ENCODE measurements at places on chromosomes 3 and 15.

DNA sequence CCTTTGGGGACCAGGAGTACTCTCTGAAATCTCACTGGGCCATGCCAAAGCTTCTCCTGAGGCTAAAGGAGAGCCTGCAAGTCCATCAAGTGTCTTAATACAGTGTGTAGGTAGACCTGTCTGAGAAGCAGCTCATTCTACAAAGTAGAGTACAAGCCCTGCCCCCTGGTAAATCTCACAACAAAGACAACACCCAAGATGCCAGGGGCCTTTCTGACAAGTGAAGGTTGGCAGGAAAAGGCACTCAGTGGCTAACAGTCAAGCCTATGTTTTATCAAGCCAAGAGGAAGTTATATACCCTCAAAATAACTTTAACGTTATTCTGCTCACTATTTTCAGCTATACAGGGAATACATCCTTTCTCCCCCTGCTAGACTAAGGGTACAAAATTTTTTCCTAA, 58.3 kb downstream of the NMNAT3 start:
- DNase-seq: no peak

GRCh38 chr15:68829068-68829467, 8.4 kb upstream of the ANP32A start:
- no peak for DNase-seq

DNA sequence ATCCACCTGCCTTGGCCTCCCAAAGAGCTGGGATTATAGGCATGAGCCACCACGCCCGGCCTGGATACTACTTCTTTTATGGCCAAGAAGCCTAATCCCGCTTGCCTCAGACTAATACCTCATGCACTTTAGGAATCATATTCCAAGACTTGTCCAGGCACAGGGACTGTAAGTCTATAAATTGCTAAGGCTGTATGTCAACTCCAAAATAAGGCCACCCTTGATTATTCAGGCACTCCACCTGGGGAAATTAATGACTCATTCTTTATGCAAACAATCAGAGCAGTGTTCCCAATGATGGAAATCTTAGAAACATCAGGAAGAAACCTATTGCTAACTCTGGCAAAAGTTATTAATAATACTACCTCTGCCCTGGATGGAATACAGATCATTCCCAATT, 98.4 kb downstream of the ERC2 start:
- DNase-seq: no peak

GRCh38 chr15:66196602-66197001, 56.9 kb downstream of the MEGF11 start:
- DNase-seq: no peak

DNA sequence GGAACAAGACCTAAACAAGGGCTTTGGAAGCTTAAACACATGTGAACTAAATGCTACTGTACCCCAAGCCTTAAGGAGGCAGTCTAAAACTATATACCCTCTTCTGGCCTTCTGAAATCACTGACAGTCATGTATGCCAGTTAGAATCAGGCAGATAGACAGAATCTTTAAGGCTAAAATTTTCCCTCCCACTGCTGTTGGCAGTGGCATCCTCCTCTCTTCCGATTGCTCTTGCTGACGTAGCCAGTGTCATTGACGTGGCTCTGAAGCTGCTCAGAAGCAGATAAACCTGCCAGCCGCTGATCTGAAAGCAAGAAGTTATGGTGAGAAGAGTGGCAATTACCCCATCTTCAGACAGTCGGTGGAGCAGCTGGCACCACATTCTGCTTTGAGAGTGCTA, 3.3 kb downstream of the RYR3 start:
- DNase-seq: no peak

- peak; percentile 82 for DNase-seq
These were observed at the start of gene SLCO3A1 for GRCh38 chr15:91853511-91853947. Gene SLCO3A1, plus strand, starts transcription at chr15:91853708.

- DNase-seq: peak; percentile 56
These were observed 102.7 kb upstream of the CHD2 start for GRCh38 chr15:92797168-92798052.

DNA sequence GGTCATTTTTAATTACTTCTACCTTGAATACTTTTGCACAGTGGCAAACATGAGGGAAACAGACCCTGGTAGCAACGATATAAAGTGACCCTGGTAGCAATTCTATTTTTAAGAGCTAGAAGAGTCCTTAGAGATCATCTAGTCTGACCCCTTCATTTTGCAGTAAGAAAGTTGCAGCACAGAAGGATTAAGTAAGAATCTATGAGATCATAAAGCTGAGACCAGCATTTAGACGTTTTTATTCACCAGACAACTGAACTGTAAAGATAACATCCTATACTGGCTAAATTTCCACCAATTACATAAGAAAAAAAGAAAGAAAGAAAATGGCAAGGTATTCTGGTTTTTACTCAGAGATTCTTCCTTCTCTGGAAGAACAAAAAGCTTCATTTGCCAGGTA, 49.9 kb downstream of the LRRFIP2 start:
- DNase-seq: no peak

GRCh38 chr15:84834969-84835368, 17.8 kb downstream of the ALPK3 start:
- DNase-seq: no peak

DNA sequence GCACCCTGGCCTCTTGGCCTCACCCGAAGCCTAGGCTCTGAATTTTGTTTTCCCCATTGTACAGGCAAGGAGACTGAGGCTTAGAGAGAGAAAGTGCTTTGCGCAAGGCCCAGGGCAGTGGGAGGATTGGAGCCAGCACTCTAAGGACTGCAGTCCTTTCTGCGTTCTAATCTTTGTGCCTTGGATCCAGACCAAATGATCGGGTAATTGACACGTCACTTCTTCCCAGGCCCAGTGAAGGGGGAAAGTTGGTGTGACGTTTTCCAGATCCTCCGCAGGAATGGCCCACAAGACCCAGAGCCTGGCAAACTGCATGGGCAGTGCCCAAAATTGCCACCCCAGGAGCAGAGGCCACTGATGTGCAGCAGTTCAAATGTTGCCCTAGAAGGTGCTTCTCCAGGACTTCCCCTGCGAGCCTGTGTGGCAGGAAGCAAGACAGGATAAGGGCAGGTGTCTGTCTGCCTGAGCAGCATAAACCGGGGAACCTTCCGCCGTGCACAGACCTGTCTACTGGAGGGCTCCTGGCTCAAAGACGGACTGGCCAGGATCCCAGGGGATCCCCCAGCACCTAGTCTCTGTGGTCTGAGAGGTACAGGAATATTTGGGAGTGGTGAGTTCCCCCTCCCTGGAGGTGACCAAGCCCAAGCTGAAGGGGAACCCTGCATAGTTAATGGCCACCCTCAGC, 194.5 kb upstream of the TLE3 start:
- no peak for DNase-seq

- DNase-seq: no peak
These were observed 284.3 kb downstream of the UACA start for GRCh38 chr15:70479056-70479455.

GRCh38 chr15:99983171-99983885, 250.1 kb upstream of the LYSMD4 start:
- DNase-seq: no peak

DNA sequence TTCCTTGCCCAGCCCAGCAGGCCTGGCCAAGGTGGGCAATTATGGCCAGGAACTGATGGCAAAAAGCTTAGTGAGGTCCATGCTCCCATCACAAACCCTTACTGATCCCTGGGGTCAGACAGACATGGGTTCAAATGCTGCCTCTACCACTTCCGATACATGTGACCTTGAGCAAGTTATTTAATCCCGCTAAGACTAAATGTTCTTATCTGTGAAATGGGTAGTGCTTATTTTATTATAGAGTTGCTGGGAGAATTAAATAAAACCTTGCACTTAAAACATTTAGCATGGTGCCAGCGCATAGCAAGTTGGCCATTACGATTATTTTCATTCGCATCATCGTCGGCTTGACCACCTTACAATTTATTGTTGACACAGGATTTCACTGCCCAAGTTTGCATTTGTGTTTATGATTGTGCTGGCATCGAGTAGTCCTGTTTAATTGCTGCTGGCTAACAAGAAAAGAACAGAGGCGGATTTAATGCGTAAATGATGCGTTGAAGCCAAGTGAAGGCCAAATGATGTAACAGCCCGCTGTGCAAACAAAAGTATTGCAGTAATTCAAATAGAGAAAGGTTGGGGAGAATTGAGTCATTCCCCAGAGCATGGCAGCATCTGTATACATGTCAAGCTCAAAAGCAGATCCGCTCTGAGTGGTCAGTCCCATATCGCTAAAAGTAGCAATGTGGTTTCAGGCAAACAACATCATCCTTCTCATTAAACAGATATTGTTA, 7.3 kb upstream of the FURIN start:
- peak; percentile 86 for DNase-seq

- DNase-seq: no peak
These were observed 440.6 kb downstream of the GBE1 start for GRCh38 chr3:81320862-81321261.

GRCh38 chr3:126472277-126473006, 3.2 kb downstream of the ZXDC start:
- peak; percentile 80 for DNase-seq

- no peak for DNase-seq
These were observed 387.3 kb downstream of the EPHA3 start for GRCh38 chr3:89494734-89495133.

- no peak for DNase-seq
These were observed 42.6 kb downstream of the PHLDB2 start for GRCh38 chr3:111901637-111902036.

DNA sequence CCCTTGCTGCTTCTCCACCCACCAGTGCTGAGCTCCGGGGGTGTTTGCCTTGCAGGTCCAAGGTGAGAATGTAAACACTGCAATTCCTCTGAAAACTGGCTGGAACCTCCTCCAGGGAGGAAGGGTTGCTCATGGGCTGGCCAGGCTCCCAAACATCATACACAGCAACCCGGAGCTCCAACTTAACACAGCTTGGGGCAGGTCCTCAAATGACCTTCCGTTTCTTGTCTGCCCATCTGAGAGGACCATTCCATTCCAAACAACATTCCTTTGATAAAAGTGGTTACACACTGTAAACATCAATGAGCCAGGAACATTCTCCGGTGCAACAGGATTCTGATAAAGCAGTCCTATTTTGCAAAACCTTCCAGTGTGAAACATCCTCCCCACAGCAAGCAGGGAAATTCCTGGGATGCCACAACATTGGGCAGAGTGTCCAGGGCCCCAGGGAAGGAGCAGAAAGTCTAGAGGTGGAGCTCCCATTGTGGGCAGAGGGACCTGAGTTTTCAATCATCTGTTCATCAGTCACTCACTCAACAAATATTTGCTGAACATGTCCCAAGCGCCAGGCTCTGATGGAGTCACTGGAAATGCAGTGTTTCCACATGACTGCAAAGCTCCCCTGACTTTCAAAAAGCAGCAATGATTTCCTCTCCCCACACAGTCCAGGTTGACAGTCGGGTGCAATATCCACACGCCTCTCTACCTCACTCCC, 7.3 kb upstream of the HEG1 start:
- DNase-seq: no peak

DNA sequence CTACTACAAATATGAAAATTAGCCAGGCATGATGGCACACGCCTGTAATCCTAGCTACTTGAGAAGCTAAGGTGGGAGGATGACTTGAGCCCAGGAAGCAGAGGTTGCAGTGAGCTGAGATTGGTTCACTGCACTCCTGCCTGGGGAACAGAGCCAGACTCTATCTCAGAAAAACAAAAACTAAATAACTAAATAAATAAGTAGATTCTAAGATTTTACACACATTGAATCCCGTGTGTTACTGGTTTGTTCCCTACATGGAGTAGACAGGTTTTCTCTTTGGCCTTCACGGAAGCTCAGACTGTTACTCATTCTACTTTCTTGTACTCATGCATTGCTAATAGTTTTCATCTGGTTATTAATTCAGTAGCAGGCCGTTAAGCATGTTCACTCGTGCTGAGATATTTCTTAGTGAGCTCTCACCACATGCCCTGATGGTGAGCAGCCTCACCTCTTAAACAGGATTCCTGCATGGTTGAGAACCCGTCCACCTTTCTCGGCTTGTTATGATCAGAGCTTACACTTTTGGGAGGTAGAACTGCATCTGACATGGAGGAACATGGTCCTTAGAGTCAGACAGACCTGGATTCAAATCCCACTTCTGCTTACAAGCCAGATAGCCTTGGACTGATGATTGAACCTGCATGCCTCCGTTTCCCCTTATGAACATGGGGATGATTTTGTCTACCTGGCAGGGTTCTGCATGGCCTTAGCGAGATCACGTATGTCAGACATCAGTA, 49.1 kb downstream of the CMTM7 start:
- no peak for DNase-seq

DNA sequence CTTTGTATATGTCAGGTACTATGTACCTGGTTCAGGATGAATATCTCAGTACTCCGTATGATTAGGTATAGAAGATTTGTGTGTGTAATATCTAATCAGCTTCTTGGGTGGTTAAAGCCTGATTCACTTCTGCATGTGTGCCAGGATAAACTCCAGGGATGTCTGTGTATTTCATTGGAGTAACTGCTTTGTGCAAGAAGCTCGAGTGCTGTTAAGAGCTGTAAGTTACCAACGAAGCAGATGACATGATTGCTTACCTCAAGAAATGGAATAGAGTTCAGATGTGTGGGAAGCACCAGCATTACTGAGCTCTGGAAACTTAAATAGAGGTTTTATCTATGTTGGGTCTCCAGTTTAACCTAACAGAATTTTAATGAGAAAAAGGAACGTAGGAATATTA, 23.7 kb downstream of the FAM98B start:
- no peak for DNase-seq

DNA sequence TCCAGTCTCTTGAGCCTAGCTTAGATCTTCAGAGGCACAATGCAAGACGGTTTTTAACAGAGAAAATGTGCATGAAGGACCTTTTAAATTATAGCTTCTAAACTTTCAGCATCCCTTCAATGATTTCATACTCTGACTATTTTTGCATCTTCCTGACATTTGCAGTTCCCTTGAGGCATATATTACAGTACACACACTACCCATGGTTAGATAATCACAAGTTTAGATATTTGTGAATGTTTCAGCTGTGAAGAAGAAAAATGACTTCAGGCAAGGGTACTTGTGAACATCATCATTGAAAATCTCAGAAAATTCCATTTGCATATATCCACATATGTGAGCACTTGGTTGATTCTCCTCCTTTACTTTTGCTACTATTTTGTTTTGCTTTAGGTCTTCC, 341.5 kb downstream of the ROBO2 start:
- no peak for DNase-seq

- no peak for DNase-seq
These were observed 103.5 kb upstream of the CCDC54 start for GRCh38 chr3:107273771-107274170.

Measured in NCI-H146 (cell line).